ENCODE measurements at places on chromosomes 5 and 9.

DNA sequence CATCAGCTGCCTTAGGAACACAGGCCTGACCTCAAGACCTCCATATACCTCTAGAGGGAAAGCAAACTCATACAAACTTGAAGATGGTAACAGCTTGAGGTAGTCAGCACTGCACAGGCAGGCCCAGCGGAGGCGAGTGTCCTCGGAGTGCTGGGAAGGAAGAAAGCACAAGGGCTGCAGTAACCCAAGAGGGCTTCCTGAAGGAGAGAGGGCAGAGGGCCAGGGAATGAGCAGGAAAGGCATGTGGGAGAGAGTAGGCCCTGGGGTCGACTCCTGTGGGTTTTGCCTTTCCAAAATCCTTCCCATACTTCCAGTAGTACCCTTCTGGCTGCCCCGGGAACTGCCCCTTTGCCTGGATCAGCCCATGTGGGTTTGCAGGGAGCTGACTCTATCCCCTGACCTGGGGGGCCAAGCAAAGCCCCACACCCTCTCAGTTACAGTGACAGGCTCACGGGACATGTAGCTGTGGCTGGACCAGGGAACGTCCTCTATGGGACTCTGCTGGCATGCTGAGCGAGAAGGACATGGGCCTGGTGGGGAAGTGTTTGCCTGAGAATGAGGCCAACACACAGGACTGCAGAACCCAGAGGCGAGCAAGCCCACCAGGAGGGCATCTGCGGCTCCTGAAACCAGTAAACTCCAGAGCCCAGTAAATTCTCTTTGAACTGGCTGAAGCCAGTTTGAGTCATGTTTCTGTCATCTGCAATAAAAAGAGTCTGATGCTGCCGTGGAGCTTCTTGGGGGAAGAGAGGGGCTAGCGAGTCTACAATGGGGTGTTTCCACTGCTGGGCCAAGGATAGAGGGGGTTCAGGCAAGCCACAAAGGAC is 64.1 kb downstream of the COL23A1 start:
- no peak for DNase-seq

GRCh38 chr5:156124708-156125107 is 202.3 kb upstream of the SGCD start:
- DNase-seq, result no peak

DNA sequence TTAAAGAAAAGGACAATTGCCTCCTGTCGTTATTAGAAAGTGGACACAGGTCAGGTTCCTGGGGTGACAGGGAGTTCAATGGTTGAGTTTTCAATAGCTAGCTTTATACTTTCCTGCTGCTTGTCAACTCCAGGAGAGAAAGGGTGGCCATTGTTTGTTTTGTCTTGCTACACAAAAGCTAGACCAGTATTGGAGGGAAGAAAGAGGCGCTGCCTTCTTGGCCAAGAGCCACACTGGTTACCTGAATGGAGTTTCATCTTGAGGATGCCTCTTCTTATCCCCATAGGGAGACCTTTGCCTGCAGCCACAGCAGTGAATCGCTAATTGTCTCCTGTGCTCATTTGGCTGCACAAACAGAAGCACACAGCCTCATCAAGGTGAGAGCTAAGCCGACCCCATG is 279.4 kb upstream of the GRIA1 start:
- no peak for DNase-seq

DNA sequence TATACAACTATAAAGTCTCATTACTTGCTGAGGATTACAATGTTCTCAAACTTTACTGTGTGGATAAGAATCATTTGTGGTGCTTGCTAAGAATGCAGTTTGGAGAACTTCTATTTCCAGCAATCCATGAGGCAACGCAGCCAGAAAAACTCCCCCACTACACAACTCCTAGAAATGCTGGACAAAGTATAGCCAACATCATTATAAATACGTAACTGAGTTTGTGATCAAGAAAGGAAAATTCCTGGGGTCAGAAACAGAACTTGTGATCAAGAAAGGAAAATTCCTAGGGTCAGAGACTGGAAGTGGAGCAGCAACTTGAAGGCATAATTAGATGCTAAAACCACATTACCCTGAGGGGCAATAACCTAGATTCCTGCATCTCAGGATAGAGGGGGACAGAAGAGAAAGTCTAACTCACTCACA is 81.1 kb downstream of the MAT2B start:
- DNase-seq, result no peak

GRCh38 chr9:137534256-137535119 is 15.7 kb downstream of the PNPLA7 start:
- no peak for DNase-seq

GRCh38 chr5:71828291-71829040 is 109.4 kb downstream of the CARTPT start:
- no peak for DNase-seq

DNA sequence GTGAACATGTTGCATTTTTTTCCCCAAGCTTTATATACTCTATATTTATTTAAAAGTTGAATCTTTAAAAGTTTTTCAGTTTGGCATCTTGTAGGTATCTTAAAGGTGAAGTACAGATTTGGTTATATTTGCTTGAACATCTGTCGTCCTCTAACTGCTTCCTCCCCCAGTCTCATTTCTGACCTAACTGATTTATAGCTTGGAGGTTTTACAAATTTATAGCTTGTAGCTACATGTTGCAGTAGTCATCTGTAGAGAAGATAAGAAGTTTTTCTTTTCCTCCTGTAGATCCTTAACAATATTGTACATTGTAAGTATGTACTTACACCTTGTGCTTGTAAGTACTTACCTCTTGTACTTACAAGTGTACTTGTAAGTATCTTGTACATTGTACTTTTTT is 31.0 kb upstream of the ROPN1L start:
- no peak for DNase-seq

GRCh38 chr5:81192373-81192750 is 40.8 kb upstream of the CKMT2 start:
- no peak for DNase-seq

- DNase-seq, result no peak
Observed at GRCh38 chr5:96794757-96795156, 13.0 kb downstream of the ERAP1 start.

DNA sequence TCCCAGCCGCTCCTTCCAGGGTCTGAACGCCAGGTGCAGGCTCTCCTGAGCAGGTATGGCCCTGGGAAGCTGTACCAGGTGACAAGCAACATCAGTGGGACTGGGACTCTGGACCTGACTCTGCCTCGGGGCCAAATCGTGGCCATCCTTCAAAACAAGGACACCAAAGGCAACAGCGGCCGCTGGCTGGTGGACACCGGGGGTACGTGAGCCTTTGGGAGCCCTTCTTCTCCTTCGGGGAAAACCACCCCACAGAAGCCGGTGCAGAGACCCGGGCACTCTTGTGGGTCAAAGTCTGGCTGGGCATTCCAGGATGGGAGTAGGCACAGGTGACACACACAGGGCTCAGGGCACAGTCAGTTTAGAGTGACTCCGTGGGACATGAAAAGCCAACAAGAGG is 45.8 kb downstream of the ARHGEF37 start:
- DNase-seq, result no peak

DNA sequence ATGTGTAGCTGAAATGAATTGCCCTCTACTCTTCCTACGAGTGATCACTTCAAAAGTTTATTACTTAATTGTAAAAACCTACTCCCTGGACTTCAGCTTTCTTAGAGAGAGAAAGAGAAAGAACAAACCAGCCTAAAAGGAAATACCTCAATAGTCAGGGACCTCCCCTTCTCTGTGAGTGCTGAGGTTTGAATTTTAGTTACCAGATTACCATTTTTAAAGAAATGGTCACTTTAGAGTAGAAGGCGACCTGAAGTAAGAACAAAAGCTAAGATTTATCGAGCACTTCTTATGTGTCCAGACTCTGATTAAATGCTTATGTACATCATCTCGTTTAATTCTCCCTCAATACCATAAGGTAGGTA is 11.3 kb downstream of the RAPGEF1 start:
- no peak for DNase-seq

DNA sequence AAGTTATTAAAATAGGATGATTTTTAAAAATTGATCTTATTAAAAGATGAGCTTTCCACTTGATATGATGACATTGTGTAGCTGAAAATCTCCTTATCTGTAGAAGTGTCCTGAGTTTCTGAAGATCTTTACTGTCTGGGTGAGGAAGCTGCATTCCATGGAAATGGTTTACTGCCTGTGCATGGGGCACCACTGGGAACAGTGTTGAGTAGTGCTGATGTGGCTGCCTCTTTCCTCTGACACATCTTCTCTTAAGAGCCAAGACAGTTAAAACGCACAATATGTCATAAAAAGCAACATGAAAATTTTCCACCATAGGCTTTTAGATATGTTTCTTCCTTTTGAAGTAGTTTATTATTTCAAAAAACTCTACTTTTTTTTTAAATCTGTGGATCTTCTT is 24.6 kb downstream of the SECISBP2 start:
- no peak for DNase-seq

- DNase-seq, result no peak
Observed at GRCh38 chr9:72333197-72333596, 31.8 kb downstream of the ZFAND5 start.

DNA sequence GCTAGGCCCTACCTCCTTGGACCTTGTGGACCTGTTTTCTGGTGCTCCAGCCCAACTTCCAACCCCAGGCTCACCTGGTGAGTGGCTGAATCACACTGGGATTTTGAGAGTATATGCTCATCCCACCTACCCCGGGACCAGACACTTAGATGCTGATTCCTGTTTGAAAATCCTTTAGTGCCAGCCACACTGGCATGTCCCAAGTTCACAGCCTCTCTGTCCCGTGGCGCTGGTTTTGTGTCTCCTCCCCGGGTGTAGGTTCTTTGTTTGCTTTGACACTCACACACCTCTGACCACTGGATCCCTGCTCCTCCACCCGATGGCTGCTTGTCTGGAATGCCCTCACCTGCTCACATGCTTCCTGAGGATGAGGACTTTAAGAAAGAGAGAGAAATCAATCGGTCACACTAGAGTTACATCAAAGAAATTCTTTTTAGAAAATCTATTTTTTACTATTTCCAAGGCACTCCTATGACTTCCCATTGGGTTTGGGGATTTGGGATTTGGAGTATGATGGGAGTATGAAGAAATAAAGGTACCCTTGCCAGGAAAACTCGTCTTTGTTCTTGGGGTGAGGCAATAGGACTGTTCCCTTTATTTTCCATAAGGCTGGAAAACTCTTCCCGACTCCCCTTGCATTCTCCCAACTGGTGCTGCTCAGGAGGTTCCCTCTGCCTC is 7.3 kb upstream of the SLC25A48 start:
- DNase-seq, result no peak

DNA sequence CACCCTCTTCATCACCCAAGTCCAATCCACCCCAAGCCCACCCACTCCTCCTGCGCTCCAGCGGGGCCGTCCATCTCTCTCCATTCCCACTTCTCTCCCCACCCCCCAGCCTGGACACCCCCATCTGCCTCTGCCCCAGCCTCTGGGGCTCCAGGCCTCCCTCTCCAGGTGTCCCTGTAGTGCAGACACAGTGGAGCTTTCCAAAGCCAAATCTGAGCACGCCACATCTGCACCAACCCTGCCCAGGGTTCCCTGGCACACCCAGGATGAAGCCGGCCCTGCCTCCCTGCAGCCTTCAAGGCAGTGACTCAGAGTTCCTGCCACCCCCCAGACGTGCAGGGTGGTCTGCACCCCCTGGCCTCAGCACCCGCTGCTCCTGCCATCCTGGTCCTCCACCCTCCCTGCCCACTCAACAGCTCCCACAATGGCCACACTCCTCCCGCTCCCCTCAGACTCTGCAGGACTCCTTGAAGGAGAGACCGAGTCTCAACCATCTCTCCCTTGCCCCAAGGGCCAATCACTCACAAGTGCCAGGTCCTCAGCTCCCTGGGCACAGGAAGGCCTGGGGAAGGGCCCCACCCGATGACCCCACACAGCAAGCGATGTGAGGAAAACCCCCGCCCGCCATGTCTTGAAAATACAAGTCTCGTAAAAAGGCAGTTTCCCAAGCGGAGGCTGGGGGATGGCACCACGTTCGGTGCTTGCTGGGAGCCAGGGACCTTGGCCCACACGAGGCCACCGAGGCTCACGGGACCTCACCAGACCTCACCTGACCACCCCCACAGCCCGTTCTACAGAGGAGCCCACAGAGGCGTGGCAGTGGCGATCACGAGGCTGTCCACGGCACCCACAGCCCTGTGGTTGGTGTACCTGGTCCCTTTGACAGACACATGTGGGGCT is 22.2 kb downstream of the VAV2 start:
- DNase-seq, result no peak

DNA sequence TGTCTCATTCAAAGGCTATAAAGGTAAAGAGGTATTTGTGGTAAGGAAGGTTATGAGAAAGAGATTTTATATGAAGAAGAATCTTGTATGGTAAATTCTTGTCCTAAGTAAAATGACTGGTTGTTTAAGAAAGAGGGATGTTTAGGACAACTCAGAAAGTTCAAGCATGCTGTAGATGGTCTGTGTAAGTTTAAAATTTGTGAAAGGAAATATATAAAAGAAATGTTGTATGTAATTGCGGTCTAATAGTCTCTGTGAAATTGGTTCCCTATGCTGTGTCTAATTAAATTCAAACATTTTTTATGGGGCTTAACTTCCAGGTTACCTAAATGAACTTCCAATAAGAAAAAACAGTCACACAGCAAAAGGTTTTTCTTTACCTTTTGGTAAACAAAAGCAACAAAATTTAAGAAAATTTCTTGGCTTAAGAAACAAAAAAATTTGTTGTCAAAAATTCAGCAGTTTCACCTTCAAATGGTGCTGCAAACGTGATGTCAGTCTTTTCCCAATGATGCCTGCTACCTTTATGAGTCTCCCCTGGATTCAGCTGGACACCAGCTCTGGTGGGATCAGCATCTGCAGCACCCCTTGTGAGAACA is 83.0 kb upstream of the FCN1 start:
- DNase-seq, result no peak

- DNase-seq, result no peak
Observed at GRCh38 chr5:36874465-36874864, 2.1 kb upstream of the NIPBL start.

DNA sequence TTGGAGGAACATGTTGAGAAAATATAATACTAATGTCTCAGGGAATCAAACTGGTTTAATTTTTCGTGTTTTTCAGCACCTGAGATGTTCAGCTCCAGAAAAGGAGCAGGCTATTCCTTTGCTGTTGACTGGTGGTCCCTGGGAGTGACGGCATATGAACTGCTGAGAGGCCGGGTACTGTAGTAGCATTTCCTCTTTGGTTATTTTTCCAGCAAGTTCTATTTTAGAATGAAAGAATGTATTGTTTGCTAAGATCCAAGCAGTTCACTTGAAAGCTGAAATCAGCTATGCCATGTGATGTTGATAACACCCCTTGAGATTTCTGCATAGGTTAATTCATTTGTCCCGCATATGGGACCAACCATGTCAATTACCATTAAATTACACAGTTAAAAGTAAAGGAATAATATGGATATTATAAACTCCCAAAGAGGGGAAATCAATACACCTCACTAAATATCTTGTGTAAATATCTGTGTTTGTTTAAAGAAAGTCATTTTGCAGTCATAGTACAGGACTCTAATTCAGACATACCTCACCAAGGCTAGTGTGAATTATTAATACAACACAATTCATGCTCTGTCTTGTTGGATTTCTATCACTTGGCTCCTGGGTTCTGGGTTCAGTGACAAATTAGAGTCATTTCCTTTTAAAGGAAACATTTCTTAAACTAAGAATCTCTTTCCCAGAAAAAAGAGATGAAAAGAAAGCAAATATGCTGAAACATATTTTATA is 126.8 kb downstream of the STK32A start:
- DNase-seq, result no peak

- no peak for DNase-seq
Observed at GRCh38 chr9:16363916-16364315, 506.6 kb downstream of the BNC2 start.
